ENCODE measurements at places on chromosomes 6 and 20. TPM values are rescaled to one million over a fixed set of nuclear protein-coding genes. Genes with fewer than 3 reads are reported as not detected.

DNA sequence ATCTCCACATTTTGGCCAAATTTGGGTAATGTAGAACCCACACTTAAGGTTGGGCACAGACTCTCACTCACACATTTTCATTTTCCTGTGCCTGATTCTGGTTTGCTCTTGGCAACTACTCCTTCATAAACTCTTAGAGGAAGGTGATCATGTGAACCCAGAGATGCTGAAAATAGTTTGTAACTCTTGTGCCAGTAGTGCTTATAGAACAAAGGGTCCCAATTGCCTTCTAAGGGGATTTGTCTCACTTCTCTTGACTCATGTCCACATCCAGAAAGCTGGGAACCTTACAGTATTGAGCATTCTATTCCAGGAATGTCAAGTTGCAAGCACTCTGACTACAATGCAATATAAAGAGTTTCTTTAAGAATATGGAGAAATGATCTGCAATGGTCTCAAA lies 62.0 kb upstream of the TASP1 start:
- no peaks in the 10 kb centered on the region for H3K4me1 ChIP-seq
- H3K36me3 ChIP-seq: no peaks in the 10 kb centered on the region
- H3K4me3 ChIP-seq: no peak overlapping the region

DNA sequence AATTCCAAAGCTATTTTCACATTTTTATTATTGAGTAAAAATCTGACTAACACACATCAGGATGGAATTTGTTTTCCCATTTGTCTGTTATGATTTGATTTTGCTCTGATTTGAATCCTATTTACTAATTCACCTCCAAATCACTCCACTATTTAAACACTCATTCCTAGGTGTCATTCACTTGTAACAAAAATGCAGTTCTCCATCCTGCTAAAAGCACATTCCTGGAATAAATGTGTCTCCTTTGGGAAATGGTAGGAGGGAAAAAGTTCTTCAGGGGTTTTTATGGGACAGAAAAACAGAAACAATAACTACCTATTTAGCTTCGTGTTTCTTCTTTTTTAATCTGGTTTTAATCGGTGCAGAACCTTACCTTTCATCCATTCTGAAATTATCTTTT lies 494.1 kb upstream of the CITED2 start:
- H3K27me3 ChIP-seq: no peaks in the 10 kb centered on the region
- no peaks in the 10 kb centered on the region for H3K4me1 ChIP-seq

GRCh38 chr6:46116289-46116688 lies 13.5 kb upstream of the ENPP4 start:
- H3K4me1 ChIP-seq: no peaks in the 10 kb centered on the region
- no peaks in the 10 kb centered on the region for H3K27me3 ChIP-seq
- H3K36me3 ChIP-seq: no peaks in the 10 kb centered on the region
- no peak overlapping the region for H3K27ac ChIP-seq
- no peak overlapping the region for H3K4me3 ChIP-seq

DNA sequence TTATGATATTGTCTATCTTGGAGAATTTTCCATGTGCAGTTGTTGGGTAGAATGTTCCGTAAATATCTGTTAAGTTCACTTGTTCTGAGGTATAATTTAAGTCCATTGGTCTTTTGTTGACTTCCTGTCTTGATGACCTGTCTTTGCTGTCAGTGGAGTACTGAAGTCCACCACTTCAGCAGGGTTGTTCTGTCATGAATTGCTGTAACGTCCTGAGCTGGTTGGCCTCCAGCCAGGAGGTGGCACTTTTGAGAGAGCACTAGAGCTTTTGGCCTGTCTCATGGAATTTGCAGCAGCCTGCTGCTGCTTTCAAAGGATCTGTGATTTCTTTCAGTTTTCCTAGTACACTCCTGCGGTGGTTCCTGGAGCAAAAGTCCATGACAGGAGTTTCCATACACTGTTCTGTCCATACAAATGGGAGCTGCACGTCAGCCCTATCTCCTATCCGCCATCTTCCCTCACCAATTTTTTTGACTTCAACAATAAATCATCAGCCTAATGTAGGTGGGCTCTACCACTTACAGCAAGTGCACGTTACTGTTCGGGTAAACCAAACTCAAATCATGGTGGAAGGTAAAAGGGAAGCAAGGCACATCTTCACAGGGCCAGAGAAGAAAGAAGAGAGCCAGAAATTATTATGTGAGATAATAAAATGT lies 46.9 kb upstream of the TRERF1 start:
- no peaks in the 10 kb centered on the region for H3K4me1 ChIP-seq
- peak; percentile 57 for DNase-seq
- H3K36me3 ChIP-seq: no peaks in the 10 kb centered on the region
- H3K27me3 ChIP-seq: no peaks in the 10 kb centered on the region

The BNIP5 gene
- polyA plus RNA-seq: not detected

The B3GAT2 gene
- polyA plus RNA-seq: not detected
